ENCODE measurements at places on chromosomes 1 and 21. TPM values are rescaled to one million over a fixed set of nuclear protein-coding genes. Genes with fewer than 3 reads are reported as not detected.

DNA sequence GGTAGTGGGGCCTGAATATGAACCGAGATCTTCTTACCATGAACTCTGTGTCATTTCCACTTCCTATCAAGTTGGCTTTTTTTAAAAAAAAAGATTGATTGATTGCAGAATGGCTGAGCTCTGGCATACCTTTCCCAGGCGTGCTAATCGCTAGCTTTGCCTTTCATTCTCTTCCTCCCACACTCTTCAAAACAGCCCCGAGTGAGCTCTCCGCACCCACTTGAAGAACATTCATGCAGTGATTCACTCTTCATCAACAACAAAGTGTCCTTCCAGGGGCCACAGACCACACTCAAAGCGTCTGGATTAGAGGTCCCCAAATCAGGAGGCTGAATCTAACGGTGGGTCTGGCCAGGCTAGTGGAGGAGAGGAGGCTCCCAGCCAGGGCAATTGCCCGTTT is 96.3 kb upstream of the GALNT2 start:
- H3K27me3 ChIP-seq, result peaks cover 39% of the 10 kb centered on the region
- H3K4me1 ChIP-seq, result no peaks in the 10 kb centered on the region
- no peak overlapping the region for H3K4me3 ChIP-seq

- peak; percentile 89 for DNase-seq
- peaks cover 58% of the 10 kb centered on the region for H3K4me1 ChIP-seq
These were observed 221.4 kb downstream of the HLX start for GRCh38 chr1:221100611-221101010.

DNA sequence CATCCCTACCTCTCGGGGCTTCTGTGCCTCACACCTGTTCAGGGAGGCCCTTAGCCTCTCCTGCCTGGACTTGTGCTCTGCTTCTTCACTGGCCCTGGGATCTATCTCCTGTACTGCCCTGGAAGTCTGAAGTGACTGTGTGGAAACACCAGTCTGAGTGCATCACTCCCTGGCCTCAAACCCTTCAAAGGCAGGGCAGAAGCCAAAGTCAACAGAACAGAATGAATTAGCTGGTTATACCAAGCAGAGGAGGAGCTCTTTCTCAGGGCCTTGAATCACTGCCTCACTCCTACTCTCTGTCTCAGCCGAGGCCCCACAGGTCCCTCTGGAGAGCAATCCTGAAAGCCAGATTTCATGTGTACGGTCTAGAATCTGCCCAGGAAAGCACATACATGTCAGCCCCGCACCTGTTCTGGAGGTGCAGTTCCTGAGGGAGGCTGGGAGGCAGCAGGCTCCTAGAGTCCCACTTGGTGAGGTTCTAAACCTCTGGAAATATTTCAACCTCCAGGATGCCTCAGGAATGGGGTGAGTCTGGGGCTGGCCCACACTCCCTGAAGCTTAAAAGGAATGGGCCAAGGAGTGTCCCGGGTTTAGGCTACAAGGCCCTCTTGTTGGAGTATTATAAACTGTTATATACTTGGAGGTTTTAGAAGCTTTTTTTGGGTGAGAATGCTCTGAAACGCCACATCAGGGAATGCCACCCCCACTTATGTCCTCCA is 98.3 kb downstream of the ABCA4 start:
- H3K36me3 ChIP-seq, result no peaks in the 10 kb centered on the region
- H3K27ac ChIP-seq, result no peak overlapping the region
- DNase-seq, result peak; percentile 60
- peaks cover 22% of the 10 kb centered on the region for H3K4me1 ChIP-seq

DNA sequence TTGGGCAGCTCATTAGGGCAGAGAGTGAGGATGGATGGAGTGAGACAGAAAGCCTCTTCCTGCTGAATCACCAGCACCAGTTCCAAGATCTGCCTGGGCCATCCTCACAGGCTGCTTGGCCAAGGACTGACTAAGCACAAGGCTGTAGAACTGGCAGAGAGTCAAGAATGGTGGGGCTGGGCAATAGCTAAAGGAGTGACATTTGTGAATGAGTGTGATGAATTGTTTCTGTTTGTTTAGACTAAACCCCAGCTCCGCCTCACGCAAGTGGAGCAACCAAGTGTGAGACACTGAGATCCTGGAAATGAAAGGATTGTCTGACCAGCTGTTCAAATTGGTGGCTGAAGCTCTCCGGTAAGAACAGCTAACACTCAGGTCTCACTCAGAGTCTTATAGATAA is 38.6 kb downstream of the BRINP2 start:
- H3K4me3 ChIP-seq, result no peak overlapping the region
- peak overlapping the region; percentile 95 for H3K27ac ChIP-seq
- H3K4me1 ChIP-seq, result peaks cover 23% of the 10 kb centered on the region
- H3K27me3 ChIP-seq, result no peaks in the 10 kb centered on the region
- no peaks in the 10 kb centered on the region for H3K36me3 ChIP-seq
- DNase-seq, result peak; percentile 98

Gene PIK3R3
- 17.7 TPM for total RNA-seq

GRCh38 chr21:44957047-44957831 is 17.4 kb downstream of the SLX9 start:
- H3K36me3 ChIP-seq, result peaks cover 40% of the 10 kb centered on the region
- H3K27me3 ChIP-seq, result no peaks in the 10 kb centered on the region
- H3K27ac ChIP-seq, result no peak overlapping the region
- no peaks in the 10 kb centered on the region for H3K4me1 ChIP-seq

Gene UBXN10
- not detected for total RNA-seq

- H3K36me3 ChIP-seq, result no peaks in the 10 kb centered on the region
- no peak overlapping the region for H3K4me3 ChIP-seq
- DNase-seq, result peak; percentile 9
- peaks cover 14% of the 10 kb centered on the region for H3K4me1 ChIP-seq
These were observed 240.3 kb downstream of the LMX1A start for GRCh38 chr1:165116171-165116570.

DNA sequence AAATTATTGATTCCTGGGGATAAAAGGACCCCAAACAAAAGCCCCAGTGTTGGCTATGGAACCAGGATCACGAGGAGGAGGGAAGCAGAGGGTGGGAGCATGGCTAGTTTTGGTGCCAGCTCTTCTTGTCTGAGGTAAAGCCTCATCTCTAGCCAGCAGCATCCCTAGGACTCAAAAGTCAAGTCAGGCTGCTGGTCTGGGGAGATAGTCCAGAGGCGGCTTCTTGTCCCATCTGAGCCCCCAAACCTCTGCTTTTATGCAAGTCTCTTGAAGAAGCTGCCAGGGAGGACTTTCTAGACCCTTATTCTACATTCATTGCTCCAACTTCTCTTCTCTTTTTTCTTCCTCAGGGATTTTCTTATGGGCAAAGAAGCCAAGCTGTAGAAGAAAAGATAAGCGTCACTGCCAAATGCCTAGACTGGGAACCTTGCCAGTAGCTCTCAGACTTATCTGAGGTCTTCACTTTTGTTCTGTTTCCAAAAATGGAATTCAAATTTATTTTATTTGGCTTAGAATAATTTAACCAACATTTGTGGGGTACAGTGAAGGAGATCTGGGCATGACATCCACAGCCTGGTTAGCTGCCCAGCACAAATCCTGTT is 6.9 kb upstream of the ANKRD35 start:
- no peaks in the 10 kb centered on the region for H3K27me3 ChIP-seq
- no peaks in the 10 kb centered on the region for H3K36me3 ChIP-seq
- peak; percentile 50 for DNase-seq
- H3K4me1 ChIP-seq, result peaks cover 41% of the 10 kb centered on the region
- peak overlapping the region; percentile 44 for H3K4me3 ChIP-seq

DNA sequence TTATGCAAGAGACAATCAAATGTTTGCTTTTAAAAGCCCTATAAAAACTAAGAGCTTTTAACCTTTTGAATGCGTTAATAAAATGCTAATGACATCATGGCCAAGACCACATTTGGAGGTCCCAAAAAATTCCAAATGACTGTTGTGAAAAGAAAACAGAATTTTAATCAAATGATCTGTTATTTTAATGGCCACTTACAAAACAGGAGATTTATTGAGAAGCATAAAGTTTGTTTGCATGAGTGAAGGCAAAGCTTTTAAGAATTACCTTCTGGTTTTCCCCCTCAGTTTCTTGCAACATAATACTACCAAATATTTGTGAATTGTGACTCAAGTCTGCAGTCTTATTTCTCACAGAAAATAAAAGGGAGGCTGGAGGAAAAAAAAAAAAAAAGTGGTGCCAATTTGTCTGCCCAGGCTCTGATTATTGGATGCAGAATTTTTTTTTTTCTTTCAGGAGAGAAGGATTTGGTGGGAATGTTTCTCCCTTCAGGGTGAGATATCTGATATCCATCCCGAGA is 60.7 kb downstream of the GORAB start:
- 0 out of 2 replicates have a peak, but pooled peaks cover 4% of the 10 kb centered on the region for H3K4me1 ChIP-seq
- DNase-seq, result no peak
- peaks cover 50% of the 10 kb centered on the region for H3K27me3 ChIP-seq
- H3K4me3 ChIP-seq, result no peak overlapping the region
- no peak overlapping the region for H3K27ac ChIP-seq

Gene SPRR3
- not detected for total RNA-seq

DNA sequence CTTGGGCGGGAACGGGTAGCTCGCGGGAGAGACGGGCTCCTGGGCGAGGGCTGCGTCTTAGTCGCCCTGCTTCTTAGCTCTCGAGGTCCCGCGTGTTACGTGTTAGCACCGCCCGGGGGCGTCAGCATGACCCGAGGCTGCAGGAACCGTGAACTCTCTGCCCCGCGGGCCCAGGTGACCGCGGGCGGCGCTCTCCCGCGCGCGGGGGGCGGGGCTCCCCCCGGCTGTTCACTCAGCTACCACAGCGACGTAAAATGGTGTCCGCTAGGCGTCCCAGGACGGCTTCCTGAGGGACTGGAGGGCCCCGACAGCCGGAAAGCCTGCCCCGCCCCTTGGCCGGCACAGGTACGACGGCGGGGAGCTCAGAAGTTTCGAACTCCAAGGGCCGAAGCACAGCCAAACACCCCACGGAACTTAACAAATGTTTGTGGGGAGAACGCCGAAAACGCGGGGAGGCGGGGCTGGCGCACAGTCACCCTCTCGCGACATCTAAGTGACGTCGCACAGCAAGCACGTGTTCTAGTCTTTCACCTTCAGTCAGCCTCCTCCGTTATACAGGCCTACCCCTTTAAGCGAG is 780 bp upstream of the RBM15 start:
- peaks cover 35% of the 10 kb centered on the region for H3K4me1 ChIP-seq
- peaks cover 22% of the 10 kb centered on the region for H3K36me3 ChIP-seq
- DNase-seq, result peak; percentile 85
- H3K4me3 ChIP-seq, result peak overlapping the region; percentile 92
- H3K27ac ChIP-seq, result peak overlapping the region; percentile 95

Gene CHODL
- not detected for total RNA-seq

GRCh38 chr1:184708084-184708676 is 46.5 kb downstream of the EDEM3 start:
- no peak overlapping the region for H3K4me3 ChIP-seq
- no peak for DNase-seq
- H3K4me1 ChIP-seq, result no peaks in the 10 kb centered on the region
- H3K36me3 ChIP-seq, result peaks cover 4% of the 10 kb centered on the region

Gene HOOK1
- 5.0 TPM for total RNA-seq

DNA sequence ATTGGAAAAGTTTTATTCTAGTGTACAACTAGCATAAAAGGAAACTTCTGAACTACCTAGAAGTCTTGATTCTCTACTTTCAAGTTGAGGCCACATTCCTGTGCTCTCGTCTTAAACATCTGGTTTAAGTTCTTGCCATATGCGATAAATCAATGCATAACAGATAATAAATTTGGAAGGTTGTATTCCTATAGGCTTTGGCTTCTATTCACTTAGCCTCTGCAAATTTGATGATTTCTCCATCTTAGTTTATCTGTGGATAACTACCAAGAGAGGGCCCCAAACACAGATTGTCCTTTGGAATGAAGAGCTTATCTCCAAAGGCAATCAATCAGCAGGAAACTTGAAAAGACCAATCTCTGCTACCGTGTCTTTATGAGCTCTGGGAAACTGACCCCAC is 11.7 kb upstream of the RNF2 start:
- no peak for DNase-seq
- H3K4me1 ChIP-seq, result no peaks in the 10 kb centered on the region
- no peak overlapping the region for H3K4me3 ChIP-seq
- no peak overlapping the region for H3K27ac ChIP-seq
- H3K27me3 ChIP-seq, result no peaks in the 10 kb centered on the region
- no peaks in the 10 kb centered on the region for H3K36me3 ChIP-seq

GRCh38 chr1:18748435-18748834 is 111.0 kb downstream of the TAS1R2 start:
- H3K36me3 ChIP-seq, result no peaks in the 10 kb centered on the region
- peaks cover 40% of the 10 kb centered on the region for H3K27me3 ChIP-seq
- peaks cover 5% of the 10 kb centered on the region for H3K4me1 ChIP-seq
- H3K4me3 ChIP-seq, result no peak overlapping the region
- no peak overlapping the region for H3K27ac ChIP-seq

DNA sequence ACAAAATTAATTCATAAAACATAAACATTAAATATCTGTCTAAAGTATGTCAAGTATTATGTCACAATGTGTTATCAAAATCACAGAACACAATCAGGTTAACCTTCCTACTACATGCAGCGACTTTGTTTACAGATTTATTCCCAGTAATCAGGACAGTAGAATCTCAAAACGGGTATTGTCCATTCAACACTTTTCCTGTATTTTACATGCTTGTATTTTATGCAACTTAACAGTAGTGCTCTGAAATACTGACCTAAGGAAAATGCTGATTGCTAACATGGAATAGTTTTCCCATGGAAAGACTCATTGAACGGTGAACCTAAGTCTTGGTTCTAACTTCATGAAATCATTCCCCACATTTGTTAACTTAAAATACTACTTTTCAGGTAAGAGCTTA is 2.3 kb downstream of the SERBP1 start:
- H3K4me3 ChIP-seq, result peak overlapping the region; percentile 93
- no peak overlapping the region for H3K27ac ChIP-seq

- H3K27me3 ChIP-seq, result no peaks in the 10 kb centered on the region
- DNase-seq, result no peak
- H3K36me3 ChIP-seq, result no peaks in the 10 kb centered on the region
- peaks cover 7% of the 10 kb centered on the region for H3K4me1 ChIP-seq
These were observed 60.1 kb upstream of the PTGS2 start for GRCh38 chr1:186740324-186740723.

- H3K4me3 ChIP-seq, result no peak overlapping the region
- H3K27ac ChIP-seq, result no peak overlapping the region
- H3K36me3 ChIP-seq, result no peaks in the 10 kb centered on the region
- no peaks in the 10 kb centered on the region for H3K27me3 ChIP-seq
- DNase-seq, result no peak
These were observed 273.8 kb downstream of the PTBP2 start for GRCh38 chr1:96995351-96995750.

- H3K4me3 ChIP-seq, result no peak overlapping the region
- DNase-seq, result no peak
- H3K27me3 ChIP-seq, result no peaks in the 10 kb centered on the region
- H3K4me1 ChIP-seq, result peaks cover 3% of the 10 kb centered on the region
- no peaks in the 10 kb centered on the region for H3K36me3 ChIP-seq
- H3K27ac ChIP-seq, result no peak overlapping the region
These were observed 22.3 kb downstream of the NAV1 start for GRCh38 chr1:201561195-201561564.

DNA sequence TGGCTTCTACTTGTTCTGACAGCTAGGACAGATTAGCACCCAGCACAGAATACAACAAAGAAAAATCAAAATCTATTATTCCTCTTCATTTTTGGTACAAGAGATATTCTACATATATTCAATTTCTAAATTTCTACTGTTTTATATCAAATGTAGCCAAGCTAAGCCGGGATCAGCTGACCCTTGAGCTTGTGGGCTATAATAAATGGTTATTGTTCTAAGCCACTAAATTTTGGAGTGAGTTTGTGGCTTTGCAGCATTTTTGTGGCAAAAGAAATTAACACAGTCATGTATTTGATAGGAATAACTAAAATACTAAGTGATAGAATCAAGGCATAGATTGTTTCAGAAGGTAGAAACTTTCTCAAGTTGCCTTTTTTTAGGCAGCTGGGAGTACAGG is 50.7 kb downstream of the APP start:
- peaks cover 31% of the 10 kb centered on the region for H3K4me1 ChIP-seq
- H3K27ac ChIP-seq, result no peak overlapping the region
- DNase-seq, result no peak
- H3K4me3 ChIP-seq, result no peak overlapping the region
- H3K27me3 ChIP-seq, result no peaks in the 10 kb centered on the region
